ENCODE measurements at places on chromosomes 5 and 9.

DNA sequence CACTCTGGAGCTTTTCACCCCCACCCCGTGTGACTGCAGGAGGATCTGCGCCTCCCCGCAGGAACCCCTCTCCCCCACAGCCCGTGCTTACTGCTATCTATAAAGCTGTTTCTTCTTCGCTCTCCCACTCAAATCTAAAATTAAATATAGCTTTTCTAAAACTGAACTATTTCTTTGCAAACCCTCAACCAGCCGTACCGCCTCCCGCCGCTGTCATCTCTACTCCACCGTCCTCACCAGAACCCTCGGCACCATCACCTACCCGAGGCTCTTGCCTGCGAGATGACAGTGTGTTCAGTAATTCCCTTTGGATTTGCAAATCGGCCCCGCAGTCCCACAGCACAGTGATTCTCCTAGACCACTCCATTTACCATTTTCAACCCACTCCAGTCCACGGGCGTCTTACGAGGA, 13.6 kb downstream of the LPCAT1 start:
- DNase-seq: no peak

DNA sequence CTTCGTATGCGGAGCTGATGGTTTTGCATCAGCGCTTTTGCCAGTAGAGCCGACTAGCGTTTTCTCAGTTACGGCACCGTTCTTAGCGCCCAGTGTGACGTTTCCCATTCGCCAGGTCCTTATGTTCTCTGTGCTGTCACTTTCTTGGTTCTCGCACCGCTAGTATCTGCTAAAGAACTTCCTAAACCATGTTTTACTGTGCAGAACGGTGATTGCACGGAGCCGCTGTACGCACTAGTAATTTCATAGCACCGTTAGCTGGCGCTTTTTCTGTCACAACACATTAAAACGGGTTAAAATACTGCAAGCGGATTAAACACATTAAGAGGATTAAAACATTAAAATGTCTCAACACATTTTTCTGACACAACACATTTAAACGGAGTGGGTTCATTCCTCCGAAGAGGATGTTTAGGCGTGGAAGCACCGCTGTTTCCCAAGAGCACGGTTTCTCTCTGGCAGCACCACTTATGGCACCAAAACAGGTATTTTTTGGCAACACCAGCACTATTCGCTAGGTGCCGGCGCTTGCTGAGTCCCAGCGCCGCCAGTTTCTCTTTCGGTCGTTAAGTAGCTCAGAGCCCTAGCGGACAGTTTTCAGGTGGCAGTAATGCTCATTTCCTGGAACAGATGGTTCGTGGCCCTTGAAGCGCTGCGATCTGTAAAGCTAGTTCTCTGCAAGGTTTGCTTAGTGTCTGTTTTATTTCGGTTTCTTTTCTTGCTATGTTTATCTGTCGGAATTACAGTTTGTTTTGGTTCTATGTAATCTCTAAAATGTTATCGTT, 20.3 kb downstream of the ANXA2R start:
- DNase-seq: peak; percentile 73

DNA sequence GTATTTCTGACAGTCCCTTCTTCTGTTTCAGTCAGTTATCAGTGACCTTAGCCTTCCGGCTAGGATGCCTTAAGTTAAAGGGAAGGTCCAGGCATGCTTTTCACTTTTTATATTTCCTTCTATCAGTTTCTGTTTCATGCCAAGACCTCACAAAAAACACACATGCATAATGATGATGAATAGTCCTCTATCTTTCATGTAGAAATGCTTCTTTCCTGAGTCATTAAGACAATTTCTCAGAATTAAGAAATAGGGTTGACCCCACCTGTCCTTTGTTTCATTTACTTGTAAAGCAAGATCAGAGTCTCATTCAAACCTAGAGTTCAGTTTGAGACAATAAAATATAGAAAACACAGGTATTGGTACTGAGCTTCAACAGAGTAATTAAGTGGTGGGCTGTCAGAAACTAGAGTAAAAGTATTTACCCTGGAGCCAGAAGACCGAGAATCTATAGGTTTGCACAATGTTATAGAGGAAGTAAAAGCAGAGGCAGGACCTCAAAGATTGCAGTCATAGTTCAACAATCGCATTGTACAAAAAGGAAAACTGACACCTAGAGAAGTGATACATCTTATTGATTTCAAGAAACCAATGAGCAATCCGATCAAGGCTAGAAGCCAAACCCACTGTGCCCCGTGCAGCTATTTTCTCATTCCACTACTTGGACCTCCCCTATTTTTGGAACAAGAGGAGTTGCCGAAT, 118.7 kb upstream of the PUM3 start:
- DNase-seq: no peak

GRCh38 chr5:141084487-141084989, 9.9 kb upstream of the PCDHB2 start:
- DNase-seq: no peak

DNA sequence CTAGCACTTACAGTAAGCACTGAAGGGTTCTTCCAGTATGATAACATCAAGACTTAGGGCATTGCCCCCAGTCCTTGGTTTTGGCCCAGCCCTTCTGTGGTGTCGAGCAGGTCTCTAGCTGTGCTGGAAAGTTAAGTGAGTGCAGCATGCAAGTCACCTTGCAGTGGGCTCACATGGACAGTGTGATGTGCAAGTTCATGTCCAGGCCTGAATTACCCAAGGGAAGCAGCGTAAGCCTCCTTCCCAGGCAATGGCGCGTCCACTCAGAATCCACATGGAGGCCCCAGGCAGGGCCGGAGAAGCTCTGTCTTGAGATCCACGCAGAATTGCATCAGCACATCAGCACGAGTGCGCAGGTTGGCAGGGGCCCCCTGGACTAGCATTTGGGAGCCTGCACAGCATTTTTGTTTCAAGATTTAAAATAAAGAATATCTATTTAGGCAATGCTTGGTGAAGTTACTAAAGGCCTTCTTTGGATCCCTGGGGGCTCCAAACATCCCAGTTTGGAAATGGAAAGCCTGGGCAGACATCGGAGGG, 108.4 kb upstream of the ALDH1B1 start:
- no peak for DNase-seq

GRCh38 chr5:163658702-163659567, 153.5 kb downstream of the MAT2B start:
- no peak for DNase-seq

DNA sequence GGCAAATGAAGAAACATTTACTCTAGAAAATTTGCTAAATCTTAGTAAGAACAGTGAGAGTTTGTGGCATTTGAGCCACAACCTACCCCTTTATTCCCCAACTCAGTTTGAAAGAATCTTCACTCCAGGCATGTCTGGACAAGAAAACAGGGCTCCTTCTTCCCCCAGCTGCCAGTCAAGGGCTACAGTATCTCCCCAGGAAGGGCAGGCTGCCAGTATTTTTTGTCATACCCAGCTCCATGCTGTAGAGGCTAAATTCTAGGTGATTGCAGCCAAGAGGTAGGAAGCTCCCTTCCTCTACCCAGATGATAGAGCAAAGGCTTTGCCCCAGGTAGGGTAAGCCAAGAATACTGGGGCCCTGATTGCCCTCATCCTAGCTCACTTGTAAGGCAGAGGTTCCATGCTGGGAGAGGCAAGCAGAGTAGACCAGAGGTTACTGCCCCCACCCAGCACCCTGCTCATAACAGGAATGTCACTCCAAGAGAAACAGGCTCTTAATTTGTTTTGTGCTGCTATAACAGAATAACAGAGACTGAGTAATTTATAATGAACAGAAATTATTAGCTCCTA, 20.0 kb upstream of the GRPEL2 start:
- no peak for DNase-seq

DNA sequence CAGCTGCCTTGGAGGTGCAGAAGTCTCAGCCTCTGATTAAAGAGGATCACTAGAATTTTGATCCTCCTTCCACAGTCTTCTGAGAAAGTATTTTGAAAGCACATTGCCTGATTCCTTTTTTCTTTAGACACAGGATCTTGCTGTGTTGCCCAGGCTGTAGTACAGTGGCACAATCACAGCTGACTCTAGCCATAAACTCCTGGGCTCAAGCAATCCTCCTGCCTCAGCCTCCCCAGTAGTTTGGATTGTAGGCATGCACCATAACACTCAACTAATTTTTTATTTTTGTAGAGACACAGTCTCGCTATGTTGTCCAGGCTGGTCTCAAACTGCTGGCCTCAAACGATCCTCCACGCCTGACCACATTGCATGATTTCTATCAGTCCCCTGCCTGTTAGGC, 74.5 kb downstream of the FAM78A start:
- DNase-seq: no peak

DNA sequence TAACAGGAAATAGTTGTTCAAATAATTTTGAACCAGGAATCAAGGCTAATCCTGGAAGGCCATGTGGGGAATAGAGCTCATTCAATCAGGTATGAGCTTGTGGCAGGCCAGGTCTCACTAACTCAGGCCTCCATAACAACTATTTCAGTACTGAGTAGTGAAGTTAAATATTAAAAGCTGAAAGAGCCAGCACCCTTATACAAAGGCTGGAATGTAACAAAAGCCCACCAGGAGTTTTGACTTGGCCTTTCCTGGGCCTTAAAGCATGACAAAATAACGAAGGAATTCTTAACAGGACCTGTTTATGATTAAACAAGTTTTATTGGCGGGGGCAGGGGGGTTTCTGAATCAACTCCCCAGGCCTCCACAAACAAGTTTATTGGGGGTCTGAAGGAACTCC, 1146.7 kb downstream of the CDH9 start:
- DNase-seq: no peak

DNA sequence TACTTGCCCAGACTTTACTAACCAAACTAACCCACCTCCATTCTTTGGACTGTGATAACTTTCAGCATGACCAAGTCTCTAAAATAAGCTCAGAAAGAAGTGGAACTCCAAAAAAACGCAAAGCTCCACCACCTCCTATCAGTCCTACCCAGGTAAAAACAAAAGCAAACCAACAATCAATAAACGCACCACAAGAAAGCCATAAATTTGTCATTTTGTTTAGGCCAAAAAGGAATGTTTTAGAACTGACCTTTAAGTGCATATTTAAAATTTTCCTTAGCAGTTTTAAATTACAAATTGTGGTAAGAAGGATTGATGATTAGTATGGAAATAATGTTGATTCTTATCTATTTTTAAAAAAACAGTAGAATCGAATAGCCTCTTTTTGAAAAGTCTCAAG, 25.5 kb upstream of the TTC23L start:
- no peak for DNase-seq

DNA sequence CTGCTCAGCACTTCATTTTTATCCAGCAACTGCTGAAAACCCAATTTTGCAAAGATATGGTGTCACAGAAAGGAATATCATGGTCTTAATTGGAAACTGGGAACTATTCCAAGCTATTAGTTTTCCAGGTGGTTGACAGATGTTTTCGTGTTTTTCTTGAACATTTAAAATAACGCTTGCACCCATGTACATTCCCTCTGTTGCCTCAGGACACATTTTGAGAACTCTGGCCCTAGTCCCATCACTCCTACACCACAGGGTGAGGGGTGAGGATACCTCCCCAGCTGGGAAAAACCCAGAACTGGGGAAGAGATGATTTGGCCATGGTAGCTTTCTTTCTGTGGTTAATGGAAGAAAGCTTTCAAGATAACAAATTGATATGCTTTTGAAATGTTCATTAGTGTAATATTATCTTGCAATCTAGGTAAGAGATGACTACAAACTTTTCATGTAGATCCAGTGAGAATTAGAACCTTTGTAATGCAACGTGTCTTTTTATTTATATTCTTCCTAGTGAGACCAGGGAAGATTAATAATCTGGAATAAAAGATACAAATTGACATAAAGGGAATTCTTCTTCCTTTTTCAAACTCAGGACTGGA, 627.0 kb downstream of the RAB3C start:
- no peak for DNase-seq

GRCh38 chr9:115850548-115851304, 302.9 kb upstream of the PAPPA start:
- no peak for DNase-seq

GRCh38 chr9:18548456-18548855, 74.5 kb downstream of the ADAMTSL1 start:
- DNase-seq: no peak

DNA sequence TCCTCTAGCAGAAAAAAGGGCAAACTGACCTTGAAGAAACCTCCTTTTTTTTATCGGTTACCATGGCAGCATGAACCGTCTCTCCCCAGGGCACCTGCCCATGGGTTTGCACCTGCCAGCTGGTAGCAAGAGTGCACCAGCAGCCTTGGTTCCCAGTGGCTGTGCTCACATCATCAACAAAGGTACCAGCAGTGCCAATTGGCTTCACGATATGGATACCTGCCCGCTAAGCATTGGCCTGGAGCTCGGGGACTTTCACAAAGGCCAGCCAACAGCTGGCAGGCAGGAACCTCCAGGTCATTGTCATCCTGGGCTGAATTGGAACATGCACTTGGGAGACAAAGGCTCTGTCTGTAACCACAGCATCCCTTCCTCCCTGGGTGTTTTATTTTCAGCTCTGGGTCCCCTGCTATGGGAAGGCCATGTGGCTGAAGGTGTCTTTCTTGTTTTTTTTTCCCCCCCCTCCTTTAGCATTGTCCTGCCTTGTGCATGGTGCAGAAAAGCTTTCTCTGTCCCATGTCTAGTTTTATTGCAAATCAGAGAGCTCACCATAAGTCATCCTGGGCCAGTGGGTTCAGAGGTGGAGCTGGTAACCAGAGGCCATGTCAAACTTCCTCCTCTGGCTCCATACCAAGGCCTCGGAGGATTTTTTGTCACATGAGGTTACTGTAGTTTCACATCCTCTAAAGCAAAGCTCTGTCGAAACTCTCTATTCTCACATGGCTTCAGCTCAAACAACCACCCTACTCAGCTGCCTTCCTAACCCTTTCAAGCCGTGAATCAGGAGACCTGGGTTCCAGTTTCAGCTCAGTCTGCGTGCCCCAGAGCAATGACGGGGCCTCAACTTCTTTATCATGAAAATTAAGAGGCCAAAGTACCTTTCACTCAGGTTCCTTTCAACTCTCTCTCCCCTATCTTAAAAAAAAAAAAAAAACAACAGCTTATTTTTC, 145.5 kb upstream of the MAP3K1 start:
- DNase-seq: no peak

DNA sequence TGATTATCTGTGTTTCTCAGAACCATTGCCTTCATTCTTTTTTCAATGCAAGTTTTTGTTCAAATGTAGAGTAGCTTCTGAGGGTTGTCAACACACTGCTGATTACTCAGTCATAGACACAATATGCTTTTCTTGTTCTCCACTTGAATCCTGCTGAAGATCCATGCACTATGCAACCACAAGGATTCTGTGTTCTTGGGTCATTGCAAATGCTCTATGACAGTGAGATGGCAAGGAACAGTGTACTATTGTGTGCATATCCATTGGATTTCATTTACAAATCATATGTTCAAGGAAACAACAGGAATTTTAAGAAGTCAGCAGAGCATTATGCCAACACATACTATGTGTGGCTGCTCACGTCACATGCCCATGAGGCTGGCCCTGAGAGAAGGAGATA, 1590.2 kb downstream of the EFNA5 start:
- DNase-seq: no peak

All from activated T-helper 1 cell treated with anti-CD3 and anti-CD28 coated beads, Interleukin-2, amount 50 U/mL, for 16 hours (primary cell).